ENCODE measurements at places on chromosomes 5 and 9.

DNA sequence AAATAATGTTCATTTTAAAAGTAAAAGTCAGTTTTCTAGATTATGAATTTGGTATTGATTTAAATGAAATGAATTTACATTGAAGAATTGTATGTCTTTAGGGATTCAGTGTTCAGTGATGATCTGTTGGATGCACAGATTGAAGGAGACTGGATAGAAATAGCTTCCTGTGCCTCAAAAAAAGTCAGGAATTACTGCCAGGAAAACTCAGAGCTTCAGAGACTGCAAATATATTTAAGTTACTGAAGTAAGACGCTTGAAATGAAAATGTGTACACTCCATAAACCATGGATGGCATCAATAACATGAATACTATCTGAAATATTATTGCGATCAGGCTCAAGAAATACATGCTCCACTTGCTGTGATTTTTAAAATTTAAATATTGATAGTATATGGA, 60.3 kb downstream of the ADCY2 start:
- DNase-seq = no peak

DNA sequence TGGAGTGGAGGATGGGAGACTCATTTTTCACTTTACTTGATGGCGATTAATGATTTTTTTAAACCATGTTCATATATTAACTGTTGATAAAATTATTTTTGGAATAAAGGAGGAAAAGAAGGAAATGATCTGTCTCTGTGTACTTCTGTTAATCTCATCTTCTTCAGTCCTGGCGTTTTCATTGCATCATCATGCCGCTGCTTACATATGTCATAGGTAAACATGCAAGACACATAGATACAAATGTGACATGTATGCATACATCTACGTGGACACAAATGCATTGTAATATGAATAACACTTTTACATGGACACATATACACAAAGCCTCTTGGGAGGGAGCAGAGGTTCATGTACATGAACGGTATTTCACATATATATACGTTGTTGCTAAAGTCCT, 10.0 kb downstream of the TMEM174 start:
- DNase-seq = no peak

DNA sequence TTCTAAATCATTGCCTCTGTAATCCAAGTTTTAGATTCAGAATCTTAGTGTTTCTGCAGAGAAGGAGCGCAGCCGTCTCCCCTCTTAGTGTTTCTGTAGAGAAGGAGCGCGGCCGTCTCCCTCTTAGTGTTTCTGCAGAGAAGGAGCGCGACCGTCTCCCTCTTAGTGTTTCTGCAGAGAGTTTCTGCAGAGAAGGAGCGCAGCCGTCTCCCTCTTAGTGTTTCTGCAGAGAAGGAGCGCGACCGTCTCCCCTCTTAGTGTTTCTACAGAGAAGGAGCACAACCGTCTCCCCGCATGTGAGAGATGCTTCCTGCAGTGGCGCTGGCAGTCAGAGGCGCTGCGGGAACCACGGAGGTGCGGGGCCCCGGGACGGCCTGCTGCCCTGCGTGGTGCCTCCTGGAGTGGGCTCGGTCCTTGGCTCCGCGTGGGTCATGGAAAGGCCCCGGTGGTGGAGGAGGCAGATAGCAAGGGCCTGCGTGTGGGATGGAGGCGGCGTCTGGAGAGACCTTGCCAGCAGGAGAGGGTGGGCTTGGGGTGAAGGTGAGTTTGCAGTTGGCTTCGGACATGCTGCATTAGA, 10.9 kb downstream of the CEP72 start:
- DNase-seq = no peak

DNA sequence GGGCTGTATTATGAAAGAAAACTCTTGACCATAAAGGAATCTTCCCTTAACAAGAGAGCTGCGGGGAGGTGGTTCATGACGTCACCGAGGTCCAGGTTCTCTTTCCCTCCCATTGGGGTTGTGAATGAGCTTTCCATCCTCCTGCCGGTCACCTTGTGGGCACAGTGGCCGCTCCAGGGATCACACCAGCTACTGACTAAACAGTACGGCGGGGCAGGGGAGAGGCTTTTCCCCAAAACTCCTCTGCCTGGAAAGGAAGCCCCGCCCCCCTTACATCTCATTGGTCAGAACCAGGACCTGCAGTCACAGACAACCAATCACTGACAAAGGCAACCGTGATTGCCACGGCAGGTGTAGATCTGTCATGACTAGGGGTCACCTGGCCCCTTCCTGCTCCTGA, 35.6 kb downstream of the ROR2 start:
- DNase-seq = no peak

DNA sequence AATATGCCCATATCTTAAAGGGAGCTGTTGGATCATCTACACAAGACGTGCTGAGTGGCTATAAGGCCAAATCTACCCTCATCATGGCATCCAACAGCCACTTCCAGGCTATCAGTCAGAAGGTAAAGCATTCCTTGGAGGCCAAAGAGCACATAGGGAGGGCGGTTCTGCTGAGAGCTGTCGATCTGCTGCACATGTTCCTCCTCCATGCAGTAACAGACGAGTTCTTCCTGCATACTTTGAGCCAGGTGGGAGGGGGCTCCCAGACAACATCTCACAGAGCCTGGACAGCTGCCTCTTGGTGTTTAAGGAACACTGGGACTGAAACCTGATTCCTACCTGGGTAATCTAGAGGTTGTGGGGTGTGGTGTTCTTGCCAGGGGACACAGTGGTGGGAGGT, 93.3 kb upstream of the RAI14 start:
- no peak for DNase-seq

- peak; percentile 24 for DNase-seq
These were observed 31.7 kb downstream of the ZDHHC21 start for GRCh38 chr9:14661421-14662059.

GRCh38 chr9:33867747-33868439, 50.9 kb downstream of the UBE2R2 start:
- DNase-seq = no peak

- DNase-seq = no peak
These were observed 284.6 kb downstream of the ARRDC3 start for GRCh38 chr5:91098541-91098940.

DNA sequence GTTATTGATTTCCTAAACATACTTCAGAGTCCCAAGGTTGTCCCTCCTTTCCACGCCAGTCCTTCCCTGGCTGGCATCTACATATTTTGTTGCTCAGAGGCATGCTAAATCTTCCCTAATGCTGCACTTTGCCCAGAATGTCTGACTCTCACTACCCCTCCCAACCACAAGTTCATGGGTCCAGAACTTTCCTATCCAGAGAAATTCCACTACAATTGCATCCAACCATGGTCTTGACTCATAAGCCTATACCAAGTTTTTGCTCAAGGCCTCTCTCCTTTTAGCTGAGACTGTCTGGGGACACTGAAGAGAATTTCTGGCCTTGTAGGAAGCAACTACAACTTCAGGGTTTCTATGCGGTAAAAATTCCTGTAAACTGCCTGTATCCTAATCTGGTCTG, 206.3 kb downstream of the BNC2 start:
- DNase-seq = peak; percentile 20

DNA sequence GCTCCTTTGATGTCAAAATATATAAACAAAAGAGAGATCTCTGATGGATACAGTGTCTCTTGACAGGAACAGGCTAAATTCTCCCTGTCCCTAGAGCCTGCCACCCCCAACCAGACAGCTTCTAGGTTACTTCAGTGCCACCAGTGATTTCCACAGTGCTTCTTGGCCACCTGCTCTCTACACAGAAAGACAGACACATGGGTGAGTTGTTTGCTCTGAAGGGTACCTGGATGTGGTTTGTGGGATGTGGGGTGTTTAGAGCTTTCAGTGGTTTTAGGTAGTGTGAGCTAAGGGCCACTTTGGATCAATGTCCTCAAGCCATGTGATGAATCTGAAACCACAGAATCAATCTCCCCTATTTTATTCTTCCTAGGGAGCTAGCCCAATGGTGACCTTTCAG, 125.4 kb downstream of the ANKRD18B start:
- DNase-seq = no peak

DNA sequence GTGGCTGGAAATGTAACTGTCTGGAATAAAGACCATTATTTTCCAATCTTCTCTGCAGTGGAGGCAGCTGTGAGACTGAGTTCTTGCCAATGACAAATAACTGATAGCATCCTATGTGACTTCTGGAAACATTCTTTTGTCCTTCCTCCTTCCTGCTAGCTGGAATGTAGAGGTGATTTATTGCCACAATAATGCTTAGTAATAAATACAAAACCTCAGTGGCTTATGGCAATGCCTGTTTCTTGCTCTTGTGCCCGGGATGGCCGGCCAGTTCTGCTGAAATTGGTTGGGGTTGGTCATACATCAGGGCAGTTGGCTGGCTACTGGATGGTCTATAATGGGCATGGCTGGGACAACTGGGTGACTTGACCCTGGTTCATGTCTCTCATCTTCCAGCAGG, 12.2 kb upstream of the TEX48 start:
- peak; percentile 20 for DNase-seq

GRCh38 chr5:176561259-176561658, 12.1 kb downstream of the CDHR2 start:
- no peak for DNase-seq

DNA sequence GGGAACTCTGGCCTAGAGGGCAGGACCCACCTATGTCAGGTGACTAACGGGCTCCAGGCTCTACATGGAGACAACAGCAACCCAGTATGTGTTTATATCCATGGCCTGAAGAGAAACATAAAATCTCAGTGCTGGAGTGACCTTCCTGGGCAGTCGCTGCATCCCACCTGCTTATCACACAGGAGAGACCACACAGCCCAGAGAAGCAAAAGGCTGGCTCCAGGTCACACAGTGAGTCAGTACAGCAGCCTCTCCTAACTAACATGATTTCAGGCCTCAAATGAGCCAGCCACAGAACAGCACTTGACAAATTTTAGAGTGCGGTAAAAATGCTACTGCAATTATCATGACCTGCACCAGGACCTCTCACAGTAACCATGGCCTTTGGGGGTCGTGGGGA, 54.0 kb upstream of the TGFBR1 start:
- no peak for DNase-seq

GRCh38 chr5:9483779-9484178, 62.1 kb downstream of the SEMA5A start:
- no peak for DNase-seq

- no peak for DNase-seq
These were observed 1.3 kb downstream of the AK1 start for GRCh38 chr9:127876026-127876763.

DNA sequence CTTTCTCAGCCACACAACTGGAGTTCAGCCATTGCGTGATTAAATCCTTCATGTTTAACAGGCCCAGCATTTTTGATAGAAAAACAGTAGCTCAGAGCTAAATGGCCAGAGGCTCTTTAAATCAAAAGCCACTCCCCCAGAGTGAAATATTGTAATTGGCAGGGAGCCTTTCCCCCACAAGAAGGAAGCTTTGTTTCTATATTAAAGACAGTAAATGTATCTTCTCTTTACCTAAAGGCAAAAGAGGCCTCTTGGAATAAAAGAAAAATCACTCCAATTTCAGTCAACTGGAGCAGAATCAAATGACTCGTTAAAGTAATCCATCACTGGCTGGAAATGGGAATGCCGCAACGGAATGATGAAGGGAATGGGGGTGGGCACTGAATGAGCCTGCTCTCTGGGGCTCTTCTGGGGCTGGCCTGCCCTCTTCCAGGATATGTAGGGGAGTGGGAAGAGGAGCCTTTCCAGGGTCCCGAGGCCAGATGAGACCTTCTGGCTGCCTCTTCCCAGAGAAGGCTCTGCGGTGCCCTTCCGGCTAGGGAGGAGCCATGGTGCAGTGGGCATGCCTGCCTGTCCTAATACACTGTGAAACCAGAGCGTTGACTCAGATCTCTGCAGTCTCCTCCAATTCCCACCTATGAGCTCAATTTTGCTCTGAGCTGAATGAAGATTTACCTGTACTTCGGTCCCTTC, 45.2 kb downstream of the ANKDD1B start:
- peak; percentile 66 for DNase-seq

GRCh38 chr5:146516151-146516475, at the start of gene GPR151:
TSS of gene GPR151 (minus strand) at chr5:146516190. CDS start at chr5:146516113, 77 bp downstream.
- DNase-seq = no peak

DNA sequence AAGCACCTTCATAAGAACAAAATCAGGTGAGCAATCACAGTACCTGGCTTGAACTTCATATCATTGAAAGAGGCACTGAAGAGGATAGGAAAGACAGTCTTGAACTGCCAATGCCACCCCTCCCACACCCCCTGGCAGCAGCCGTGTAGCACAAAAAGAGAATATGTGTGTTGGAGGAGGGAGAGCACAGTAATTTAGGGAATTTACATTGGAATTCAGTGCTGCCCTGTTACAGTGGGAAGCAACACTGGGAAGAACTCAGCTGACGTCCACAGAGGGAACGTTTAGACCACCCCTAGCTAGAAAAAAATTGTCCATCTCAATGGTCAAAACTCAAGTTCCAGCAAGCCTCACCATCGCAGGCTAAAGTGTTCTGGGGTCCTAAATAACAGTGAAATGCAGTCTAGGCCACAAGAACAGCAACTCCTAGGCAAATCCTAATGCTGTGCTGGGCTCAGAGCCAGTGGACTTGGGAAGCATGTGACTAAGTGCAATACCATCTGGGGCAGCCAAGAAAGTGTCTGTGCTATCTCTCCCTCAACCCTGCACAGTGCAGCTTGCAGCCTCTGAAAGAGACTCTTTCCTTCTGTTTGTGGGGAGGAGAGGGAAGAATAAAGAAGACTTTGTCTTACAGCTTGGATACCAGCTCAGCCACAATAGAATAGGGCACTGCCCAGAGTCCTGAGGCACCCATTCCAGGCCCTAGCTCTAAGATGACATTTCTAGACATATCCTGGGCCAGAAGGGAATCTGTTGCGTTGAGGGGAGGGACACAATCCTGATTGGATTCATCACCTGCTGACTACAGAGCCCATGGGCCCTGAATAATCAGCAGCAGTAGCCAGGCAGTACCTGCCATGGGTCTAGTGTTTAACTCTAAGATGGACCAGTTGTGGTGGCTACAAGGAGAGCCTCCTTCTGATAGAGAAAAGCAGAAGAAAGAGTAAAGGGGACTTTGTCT, 62.1 kb upstream of the VLDLR start:
- DNase-seq = peak; percentile 85

- peak; percentile 85 for DNase-seq
These were observed 137.1 kb downstream of the FOXD1 start for GRCh38 chr5:73311291-73312110.

DNA sequence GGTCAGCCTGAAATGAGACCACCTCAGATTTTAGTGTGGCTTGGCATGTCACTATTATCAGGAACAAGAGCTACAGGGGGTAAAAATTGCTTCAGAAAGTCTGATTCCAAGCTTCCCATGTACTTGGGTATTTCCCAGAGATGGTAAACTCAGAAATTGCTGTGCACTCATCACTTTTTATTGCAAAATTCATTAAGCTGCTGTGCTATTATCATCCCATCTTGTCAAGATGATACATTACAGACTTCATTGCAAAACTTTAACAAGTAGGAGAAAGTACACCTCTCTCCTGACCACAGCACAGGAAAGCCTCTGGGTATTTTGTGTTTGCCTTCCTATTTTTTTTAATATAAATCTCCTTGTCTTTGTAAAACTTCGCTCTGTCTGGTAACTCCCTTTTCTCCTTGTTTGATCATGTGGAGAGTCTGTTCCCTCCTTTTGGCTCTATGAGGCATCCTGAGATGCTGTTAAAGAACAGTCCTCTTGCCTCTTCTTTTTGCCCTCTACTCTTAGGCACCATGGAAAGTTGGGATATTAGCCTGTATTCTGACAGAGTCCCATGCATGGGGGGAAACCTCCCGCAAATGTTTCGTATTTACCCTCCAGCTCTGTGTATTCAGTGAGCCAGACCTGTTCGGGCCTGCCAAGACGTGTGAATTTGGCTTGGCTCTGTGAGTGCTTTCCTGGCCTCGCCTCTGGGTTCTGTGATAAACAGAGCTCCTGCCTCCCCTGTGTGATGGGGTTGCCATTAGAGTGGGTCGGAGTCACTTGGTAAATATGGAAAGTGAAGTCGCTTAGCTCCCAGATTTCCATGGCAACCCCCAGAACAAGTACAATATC, 260.7 kb downstream of the NR3C1 start:
- peak; percentile 34 for DNase-seq

- DNase-seq = no peak
These were observed 71.4 kb downstream of the SERINC5 start for GRCh38 chr5:80184235-80185023.

Data from kidney glomerular epithelial cell (primary cell).